ENCODE measurements at places on chromosomes 3 and 15.

DNA sequence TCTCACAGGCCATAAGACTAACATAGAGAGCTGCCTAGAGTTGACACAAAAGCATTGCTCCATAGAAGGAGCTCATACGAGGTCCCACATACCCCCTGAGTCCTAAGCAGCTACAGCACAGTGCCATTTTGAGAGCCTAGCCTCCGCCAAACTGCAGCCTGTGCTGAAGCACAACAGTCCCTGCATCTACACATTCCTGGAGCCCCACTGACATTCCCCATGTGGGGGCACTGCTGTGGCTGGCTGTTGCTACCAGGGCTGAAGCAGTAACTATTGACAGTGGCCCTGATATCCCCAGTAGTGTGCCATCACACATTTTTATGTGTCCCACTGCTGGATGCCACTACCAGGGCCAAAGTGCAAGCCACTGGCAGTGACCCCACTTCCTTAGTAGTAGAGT is 80.3 kb downstream of the CERS3 start:
- no peak for DNase-seq

GRCh38 chr15:95687061-95687460 is 643.4 kb upstream of the NR2F2 start:
- DNase-seq = no peak

- no peak for DNase-seq
Observed at GRCh38 chr15:69755551-69756310, 303.1 kb downstream of the RPLP1 start.

DNA sequence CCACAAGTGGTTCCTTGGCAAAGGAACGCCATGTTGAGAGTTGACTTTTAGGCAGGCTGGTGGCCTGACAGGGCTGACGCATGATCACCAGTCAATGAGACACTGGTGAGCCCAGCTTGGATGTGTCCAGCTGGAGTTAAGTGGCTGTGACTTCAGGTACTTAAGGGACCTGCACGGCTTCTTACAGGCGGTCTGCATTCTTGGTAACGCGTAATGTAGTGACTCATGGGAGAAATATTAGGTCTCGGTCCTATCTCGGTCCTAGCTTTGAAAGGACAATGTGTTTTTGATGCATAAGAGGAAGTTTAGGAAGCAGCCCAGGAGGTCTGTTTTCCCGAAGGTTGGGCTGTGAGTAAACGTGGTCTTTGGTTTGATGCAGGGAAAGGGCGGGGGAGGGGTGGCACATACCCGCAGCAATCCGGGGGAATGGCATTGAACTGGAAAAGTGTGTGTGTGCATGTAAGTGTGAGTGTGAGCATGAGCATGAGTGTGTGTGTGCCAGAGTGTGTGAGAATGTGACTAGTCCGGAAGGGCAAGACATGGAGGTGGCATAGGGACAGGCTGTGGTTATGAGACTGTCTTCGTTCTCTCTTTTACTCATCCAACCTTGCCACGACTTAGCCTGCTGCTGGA is 55.3 kb downstream of the FAM43A start:
- DNase-seq = no peak

GRCh38 chr15:101276501-101277037 is 716 bp downstream of the SELENOS start:
- no peak for DNase-seq

- no peak for DNase-seq
Observed at GRCh38 chr3:153783741-153784480, 337.3 kb upstream of the ARHGEF26 start.

DNA sequence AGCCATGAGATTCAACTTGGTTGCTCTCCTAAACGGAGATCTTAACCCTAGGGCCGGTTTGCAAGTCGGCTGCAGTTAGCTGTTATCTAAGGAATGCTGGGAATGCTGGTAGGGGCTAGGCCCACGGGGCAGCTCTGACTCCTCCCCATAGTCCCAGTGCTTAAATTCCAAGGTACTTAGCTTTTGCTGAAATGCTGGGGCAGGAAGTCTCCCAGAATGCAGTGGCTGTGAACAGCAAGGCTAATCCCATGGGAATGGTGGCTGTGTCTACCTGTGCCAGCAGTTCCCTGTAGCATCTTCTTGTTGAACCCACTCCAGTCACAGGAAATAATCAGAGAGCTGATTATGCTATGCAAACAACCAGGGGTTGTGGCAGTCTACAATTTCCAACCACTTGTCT is 102.5 kb upstream of the TJP1 start:
- DNase-seq = no peak

GRCh38 chr3:107064405-107065060 is 312.7 kb upstream of the CCDC54 start:
- DNase-seq = no peak

DNA sequence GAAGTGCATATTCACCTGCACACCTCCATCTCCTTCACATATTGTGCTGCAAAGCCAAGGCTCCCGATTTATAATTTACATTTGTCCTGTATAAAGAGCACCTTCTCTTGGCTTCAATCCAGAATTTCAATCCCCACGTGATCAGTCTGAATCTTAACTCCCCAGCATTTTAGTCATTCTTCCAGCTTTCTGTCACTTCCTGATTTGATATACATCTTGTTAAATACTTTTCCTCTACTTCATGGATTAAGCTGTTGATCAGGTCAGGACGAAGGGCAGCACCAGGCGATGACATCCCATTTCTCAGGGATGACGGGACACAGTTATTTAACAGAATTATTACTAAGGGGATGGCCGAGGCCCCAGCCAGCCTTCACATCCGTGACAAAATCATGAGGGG is 212.5 kb downstream of the EPHB1 start:
- no peak for DNase-seq

DNA sequence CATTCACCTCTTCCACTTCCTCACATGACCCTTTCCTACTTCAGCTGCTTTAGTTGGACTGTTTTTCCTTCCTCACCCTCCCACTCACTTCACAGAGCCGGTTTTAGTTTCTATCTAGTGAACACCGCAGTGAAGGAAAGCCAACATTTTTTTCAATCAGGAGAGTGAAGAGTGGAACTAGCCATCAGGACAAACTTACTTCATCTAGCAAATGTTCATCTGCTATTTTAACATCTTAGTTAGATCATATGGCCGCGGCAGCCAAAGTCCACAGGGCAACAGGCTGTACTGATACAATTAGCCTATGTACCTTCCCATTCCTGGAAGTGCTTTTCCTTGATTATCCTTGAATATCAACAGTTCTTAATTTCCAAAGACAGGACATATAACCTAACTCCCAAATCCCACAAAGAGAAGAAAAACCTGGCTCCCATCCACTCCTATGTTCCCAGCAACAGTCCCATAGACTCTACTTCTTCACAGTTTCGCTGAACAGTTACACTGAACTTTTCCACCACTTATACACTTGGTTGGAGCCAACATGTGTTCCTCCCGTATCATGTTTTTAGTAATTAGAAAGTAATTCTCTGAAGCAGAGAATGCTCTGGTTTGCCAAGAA is 456.2 kb upstream of the THBS1 start:
- DNase-seq = no peak

DNA sequence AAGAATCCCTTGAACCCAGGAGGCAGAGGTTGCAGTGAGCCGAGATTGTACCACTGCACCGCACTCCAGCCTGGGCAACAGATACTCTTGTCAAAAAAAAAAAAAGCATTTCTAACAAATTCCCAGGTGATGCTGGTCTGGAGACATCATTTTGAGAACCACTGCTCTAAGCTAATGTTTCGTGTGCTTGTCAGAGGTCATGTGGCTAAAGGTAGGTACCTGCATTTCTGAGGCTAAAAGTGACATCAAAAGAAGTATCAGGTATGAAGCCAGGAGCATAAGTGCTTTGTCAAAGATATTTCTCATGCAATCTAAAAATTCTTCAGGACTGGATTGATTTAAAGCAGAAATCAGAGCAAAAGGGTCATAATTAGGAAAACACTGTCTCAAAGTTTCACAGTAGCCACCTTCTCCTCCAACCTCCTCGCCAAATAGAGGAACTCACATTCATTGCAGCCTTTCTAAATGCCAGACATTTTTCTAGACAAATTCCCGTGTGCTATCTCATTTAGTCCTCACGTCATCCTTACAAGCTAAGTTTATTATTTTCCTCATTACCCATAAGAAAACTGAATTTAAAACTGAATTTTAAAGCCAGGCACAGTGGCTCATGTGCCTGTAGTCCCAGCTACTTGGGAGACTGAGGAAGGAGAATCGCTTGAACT is 25.7 kb upstream of the GSK3B start:
- DNase-seq = no peak

GRCh38 chr3:71554649-71555048 is 28.9 kb downstream of the FOXP1 start:
- DNase-seq = no peak

DNA sequence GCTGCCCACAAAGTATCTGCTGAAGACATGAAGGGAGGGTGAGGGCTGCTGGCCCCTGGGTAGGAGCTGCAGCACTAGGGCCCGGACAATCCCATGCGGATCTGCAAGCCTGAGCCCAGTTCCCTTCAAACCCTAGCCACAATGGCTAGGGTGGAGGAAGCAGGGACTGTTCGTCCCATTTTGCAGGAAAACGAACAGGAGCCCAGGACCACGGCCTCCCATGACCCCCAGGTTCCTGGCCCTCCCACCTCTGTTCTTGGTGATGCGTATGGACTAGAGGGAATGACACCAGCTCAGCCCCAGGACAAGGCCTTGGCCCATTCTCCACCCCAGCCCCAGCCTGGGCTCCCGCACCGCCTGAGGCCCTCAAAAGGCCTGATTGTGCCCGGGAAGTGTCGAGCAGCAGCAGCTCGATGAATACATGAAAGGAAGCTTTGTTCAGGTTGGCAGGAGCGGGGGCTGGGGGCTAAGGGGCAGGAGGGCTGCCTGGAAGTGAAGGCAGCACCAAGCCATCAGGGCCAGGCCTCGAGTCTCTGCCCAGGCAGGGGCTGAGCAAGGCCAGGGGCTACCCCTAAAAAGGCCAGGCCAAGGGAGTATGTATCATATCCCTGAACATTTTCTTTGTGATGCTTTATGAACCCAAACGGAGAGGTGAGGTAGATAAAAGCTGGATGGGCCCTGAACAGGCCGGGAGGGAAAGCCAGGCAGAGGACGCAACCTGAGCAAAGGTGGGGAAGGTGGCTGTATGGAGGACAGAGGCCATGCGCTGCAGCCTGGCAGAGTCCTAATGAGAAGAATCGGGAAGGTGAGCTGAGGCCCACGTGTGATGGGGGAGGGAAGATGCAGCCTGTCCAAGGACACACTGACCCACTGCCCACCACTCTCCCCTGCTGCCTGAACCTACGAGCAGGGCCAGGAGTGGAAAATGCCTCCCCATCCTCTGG is 12.2 kb downstream of the SEMA7A start:
- DNase-seq = no peak

DNA sequence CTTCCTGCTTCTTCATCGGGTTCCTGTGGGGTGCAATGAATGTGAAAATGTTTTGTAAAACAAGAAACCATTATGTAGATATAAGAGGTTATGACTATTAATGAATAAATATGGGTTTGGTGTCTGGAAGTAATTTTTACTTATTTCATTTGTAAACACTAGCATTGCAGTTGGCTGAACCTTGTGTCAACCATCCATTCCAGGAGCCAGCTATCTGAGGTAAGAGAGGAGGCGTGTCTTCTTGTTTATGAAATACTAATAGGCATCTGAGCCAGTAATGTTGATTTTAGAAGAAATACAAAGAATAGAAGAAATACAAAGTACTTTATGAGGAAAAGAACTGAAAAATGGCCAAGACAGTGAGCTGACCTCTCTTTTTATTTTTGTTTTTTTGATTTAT is 187.5 kb downstream of the LPP start:
- DNase-seq = no peak

DNA sequence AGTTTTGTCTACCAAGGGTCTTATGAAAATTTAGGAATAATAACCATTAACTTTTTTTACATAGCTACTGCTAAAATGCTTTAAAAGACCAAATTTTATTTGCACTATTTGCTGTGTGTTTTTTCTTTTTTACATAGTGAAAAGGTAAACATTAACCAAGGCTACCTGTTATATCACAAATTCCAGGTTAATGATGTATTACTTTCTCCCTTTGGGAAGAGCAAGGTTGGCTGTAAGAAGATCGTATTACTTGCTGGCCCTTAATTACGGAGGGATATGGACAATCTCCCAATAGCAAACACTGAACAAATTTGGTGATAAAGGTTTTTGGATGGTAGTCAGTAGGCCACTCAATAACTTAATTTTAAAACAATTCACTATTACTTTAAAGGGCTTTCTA is 22.4 kb downstream of the LRRC58 start:
- no peak for DNase-seq

GRCh38 chr3:130779031-130779430 is 32.4 kb upstream of the PIK3R4 start:
- no peak for DNase-seq

DNA sequence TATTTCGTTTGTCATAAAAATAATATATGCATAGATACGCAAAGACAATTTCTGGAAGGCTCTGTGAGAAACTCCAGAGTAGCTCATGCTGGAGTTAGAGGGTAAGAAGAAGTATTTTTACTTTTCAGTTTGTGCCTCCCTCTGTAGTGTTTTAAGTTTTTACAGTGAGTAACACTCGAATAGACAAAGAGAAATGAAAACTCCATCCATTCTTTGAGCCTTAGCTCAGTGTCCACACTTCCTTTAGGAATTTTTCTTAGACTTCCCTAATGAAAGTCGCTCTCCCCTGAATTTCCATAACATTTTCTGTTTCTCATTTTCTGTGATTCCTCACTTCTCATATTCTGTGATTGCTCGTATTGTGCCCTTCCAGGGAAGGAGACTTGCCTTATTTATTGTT is 2.1 kb downstream of the BLOC1S6 start:
- DNase-seq = no peak

DNA sequence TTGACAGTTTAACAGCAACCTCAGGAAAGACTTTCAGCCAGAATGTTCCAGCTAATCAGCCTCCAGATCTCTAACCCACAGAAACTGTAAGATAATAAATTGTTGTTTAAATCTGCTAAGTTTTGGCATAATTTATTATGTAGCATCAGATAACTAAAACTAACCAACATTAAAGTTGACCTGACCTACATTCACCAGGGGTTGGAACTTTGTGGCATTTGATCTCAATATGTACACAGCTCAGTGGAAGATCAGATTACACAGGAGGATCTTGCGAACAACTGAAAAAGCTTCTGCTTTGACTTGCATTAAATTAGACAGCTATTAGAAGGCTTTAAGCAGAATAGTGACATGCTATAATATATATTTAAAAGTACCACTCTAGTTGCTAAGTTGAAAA is 91.4 kb upstream of the POU1F1 start:
- no peak for DNase-seq

- no peak for DNase-seq
Observed at GRCh38 chr3:52225452-52226228, at the start of gene TLR9. TSS of gene TLR9 (minus strand) at chr3:52225645. CDS start at chr3:52225529, 116 bp downstream.

DNA sequence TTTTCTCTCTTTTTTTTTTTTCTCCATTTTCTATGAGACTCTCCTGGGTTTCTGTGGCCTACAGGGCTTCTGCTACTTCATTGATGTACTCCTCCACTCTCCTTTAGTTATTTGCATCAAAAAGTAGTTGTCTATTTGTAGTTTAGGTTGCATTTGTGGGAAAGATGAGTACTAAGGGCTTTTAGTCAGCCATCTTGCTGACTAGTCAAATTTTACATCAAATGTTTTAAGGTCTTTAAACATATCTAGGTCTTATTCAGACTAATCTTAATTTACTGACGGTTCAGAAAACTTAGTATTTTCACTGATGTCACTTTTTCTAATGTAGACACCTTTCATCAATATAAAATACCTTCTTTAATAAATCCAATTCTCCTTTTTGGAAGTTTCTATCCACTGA is 871.0 kb downstream of the PLOD2 start:
- DNase-seq = no peak

Measured in chondrocyte (in vitro differentiated cells).